ENCODE measurements at places on chromosomes 3 and 15. TPM values are rescaled to one million over a fixed set of nuclear protein-coding genes. Genes with fewer than 3 reads are reported as not detected.

The ULK3 gene
- 41.8 TPM for total RNA-seq

The FES gene
- 19.5 TPM for total RNA-seq

The REC114 gene
- total RNA-seq = not detected

The FAM107A gene
- 15.2 TPM for total RNA-seq

The GOLGA6A gene
- 0.28 TPM for total RNA-seq

The TMCO5A gene
- total RNA-seq = not detected

The DLEC1 gene
- 7.5 TPM for total RNA-seq

The ITIH1 gene
- not detected for total RNA-seq

The ANKRD63 gene
- total RNA-seq = not detected

The NUP210 gene
- 9.6 TPM for total RNA-seq

The GOLGA6L26 gene
- total RNA-seq = not detected

DNA sequence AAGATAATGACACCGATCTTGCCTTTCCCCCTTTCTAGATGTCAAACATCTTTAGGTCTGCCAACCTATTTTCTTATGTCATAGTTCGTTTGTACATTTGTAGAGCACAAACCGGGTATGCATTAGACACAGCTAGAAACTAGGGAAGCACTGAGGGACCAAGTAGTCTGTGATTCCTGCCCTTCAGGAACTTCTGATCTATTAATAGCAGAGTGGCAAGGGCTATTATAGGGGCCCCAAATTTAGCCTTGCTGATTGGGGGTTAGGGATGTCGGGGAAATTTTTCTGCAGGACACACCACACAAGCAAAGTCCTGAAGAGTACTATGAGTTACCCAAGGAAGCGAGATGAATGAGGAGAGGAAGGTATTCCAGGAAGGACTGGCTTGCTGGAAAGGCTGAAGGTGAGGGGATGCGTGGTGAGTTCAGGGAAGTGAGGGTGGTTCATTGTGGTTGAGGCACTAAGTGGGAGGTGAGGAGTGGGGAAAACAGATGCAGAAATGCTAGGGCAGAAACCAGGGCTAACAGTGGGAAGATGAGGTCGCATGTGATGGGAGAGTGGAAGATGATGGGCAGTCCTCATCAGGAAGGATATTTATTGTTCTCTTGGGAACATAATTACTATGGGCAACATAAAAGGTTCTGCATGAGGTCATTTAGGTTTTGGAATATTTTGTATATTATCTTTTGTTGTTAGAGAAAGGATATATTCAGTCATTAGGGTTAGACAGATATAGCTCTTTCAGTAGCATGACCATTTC lies 144.3 kb downstream of the CMSS1 start:
- no peaks in the 10 kb centered on the region for H3K27me3 ChIP-seq
- no peaks in the 10 kb centered on the region for H3K4me1 ChIP-seq
- H3K27ac ChIP-seq = no peak overlapping the region
- no peak overlapping the region for H3K4me3 ChIP-seq
- H3K36me3 ChIP-seq = no peaks in the 10 kb centered on the region

GRCh38 chr3:184261854-184262763 lies 756 bp upstream of the CAMK2N2 start:
- H3K27me3 ChIP-seq = peaks cover 26% of the 10 kb centered on the region
- no peak for DNase-seq
- H3K4me3 ChIP-seq = peak overlapping the region; percentile 54
- H3K36me3 ChIP-seq = peaks cover 9% of the 10 kb centered on the region
- peak overlapping the region; percentile 25 for H3K27ac ChIP-seq

DNA sequence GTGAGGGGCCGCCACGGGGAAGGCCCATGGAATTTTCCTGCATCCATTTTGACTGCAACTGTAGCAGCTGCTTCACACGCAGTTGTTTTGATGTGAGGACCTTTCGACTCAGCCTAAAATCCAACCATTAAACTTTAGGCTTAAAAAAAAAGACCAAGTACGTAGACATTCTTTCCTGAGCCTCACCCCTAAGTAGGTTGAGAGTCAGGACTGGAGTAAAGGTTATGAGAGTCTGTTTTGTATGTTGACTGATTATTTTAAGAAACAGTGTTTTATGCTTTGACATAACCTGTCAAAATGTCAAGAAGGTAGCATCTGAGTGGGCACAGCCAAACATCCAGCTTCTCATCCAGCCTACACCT lies 45.7 kb upstream of the AMOTL2 start:
- no peaks in the 10 kb centered on the region for H3K27me3 ChIP-seq
- peaks cover 5% of the 10 kb centered on the region for H3K4me1 ChIP-seq
- no peak for DNase-seq
- no peak overlapping the region for H3K27ac ChIP-seq
- no peak overlapping the region for H3K4me3 ChIP-seq
- H3K36me3 ChIP-seq = no peaks in the 10 kb centered on the region

DNA sequence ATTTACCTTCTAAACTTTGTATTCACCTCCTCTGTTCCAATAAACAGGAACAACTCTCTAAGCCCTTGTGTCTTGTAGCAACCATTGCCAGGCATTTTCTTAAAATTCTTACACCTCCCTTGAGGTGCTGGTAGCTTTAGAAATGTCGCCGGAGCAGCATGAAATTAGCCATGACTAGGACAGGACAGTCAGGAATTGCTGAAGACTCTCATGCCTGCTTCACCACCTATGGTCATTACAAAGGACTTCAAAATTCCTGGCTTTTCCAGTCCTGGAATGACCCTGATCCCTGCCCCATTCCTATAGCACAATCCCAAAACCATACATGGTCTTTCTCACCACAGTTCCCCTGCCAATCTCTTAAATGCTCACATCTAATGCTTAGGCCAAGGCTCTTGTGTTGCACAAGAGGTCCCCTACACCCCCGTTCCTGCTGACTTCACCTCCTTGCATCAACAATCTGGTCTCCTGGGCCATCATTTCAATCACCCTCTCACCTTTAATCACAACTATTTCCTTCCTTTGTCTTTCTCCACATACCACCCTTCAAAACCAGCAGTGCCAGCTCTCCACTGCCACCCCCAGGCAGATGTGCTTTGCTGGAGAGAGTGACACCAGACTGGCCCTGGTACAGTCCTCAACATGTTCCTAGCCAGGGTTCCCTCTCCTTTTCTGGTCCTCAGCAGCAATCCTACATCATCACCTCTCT lies 113.2 kb upstream of the TJP1 start:
- no peaks in the 10 kb centered on the region for H3K36me3 ChIP-seq
- H3K4me1 ChIP-seq = no peaks in the 10 kb centered on the region
- H3K27ac ChIP-seq = no peak overlapping the region

GRCh38 chr3:196619223-196619622 lies 20.3 kb upstream of the NRROS start:
- DNase-seq = no peak
- no peaks in the 10 kb centered on the region for H3K27me3 ChIP-seq
- peak overlapping the region; percentile 49 for H3K27ac ChIP-seq
- peaks cover 13% of the 10 kb centered on the region for H3K4me1 ChIP-seq
- H3K36me3 ChIP-seq = no peaks in the 10 kb centered on the region
- no peak overlapping the region for H3K4me3 ChIP-seq

DNA sequence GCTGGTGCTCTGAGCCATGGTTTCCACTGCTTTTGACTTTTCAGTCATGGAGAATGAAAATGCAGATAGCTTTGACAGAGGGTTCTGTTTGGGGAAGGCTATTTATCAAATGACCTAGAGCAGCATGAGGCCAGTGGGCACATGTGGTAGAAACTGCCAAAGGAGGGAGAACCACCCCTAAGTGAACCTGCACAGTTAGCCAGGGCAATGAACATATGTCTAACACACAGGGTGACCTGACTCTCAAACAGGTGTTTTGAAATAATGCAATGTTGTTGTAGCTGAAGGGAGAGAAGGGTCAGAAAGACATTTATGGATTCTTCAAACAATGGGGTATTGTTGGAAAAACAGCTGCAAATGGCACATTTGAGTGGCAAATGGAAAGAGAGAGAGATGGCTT lies 174.4 kb upstream of the FAM3D start:
- no peaks in the 10 kb centered on the region for H3K36me3 ChIP-seq
- no peaks in the 10 kb centered on the region for H3K27me3 ChIP-seq
- no peak overlapping the region for H3K27ac ChIP-seq
- no peak overlapping the region for H3K4me3 ChIP-seq
- DNase-seq = no peak

DNA sequence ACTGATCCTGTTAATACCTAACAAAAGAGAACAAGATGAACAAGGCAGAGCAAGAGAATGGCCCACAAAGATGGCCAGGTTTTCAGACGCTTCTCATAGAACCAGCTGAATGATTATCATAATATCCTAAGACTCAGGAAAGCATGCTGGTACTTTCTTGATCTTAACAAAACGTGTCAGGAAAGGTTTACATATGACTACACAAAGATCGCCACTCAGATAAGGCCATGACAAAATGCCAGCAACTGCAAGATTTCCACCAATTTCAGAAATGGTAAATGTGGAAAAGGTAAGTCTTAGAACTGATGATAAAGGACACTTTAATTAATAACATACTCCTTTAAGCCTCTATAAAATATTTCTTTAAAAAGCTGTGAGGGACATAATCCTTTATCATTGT lies 108.8 kb downstream of the DLG1 start:
- H3K4me1 ChIP-seq = no peaks in the 10 kb centered on the region
- DNase-seq = no peak
- no peaks in the 10 kb centered on the region for H3K27me3 ChIP-seq
- H3K4me3 ChIP-seq = no peak overlapping the region
- peaks cover 2% of the 10 kb centered on the region for H3K36me3 ChIP-seq

- no peak overlapping the region for H3K4me3 ChIP-seq
- DNase-seq = no peak
- no peak overlapping the region for H3K27ac ChIP-seq
- no peaks in the 10 kb centered on the region for H3K36me3 ChIP-seq
- H3K27me3 ChIP-seq = no peaks in the 10 kb centered on the region
- H3K4me1 ChIP-seq = no peaks in the 10 kb centered on the region
These were observed 156.1 kb downstream of the STAG1 start for GRCh38 chr3:136595913-136596697.

DNA sequence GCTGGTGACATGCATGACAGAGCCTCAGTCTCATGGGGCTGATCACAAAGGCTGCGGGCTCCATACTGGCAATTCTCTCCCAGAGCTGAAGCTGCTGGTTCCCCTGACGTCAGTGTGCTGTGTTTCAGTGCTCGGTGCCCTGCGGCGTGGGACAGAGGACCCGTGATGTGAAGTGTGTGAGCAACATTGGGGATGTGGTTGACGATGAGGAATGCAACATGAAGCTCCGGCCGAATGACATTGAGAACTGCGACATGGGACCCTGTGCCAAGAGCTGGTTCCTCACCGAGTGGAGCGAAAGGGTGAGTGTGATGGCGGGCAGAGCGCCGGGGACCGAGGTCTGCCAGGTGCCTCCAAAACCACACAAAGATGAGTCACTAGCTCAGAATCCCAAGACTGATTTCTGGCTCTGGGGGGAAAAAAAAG lies 62.0 kb upstream of the NR2E3 start:
- no peaks in the 10 kb centered on the region for H3K27me3 ChIP-seq
- no peak overlapping the region for H3K27ac ChIP-seq
- DNase-seq = no peak
- H3K4me3 ChIP-seq = no peak overlapping the region
- H3K36me3 ChIP-seq = peaks cover 17% of the 10 kb centered on the region

- H3K36me3 ChIP-seq = no peaks in the 10 kb centered on the region
- DNase-seq = no peak
- no peak overlapping the region for H3K4me3 ChIP-seq
- H3K4me1 ChIP-seq = peaks cover 4% of the 10 kb centered on the region
- H3K27me3 ChIP-seq = no peaks in the 10 kb centered on the region
- no peak overlapping the region for H3K27ac ChIP-seq
These were observed 142.7 kb downstream of the FNDC3B start for GRCh38 chr3:172181932-172182586.

DNA sequence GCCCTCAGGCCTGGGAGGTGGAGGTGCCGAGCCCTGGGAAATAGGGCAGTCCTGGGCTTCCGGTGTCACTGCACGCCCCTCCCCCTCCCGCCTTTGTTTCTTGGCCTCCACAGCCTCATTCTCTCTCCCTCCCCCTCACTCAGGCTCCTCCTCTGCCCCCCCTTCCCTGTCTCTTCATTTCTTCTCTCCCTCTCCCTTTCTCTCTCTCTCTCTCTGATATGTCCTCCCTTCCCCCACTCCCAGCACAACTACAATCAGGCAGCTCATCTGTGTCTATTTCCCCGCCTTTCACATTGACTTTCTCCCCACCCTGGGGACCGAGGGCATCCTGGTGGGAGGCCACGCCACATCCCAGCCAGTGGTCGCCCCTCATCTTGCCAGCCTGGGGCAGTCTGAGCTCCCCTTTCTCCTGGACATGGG lies 40.2 kb downstream of the IDH2 start:
- H3K27me3 ChIP-seq = no peaks in the 10 kb centered on the region
- no peak for DNase-seq
- no peak overlapping the region for H3K4me3 ChIP-seq
- H3K4me1 ChIP-seq = peaks cover 60% of the 10 kb centered on the region
